ENCODE measurements at places on chromosomes 12 and 14.

DNA sequence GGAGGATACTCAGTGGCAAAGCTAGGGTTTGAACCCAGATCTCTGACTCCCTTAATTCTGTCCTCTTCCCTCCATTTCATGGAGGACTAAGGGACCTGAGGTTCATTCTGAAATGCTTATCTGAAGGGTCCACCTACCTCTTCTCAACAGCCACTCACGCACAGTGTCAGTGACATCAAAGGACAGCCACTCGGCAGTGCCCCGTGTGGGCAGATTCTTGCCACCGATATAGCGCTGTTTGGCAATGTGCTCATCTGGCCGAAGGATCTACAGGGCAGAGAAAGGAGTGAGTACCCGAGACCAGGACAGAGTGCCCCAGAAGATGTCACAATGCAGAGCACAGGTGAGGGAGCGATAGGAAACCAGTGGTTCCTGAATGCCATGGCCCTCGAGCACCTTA, 10.8 kb downstream of the TGFB3 start:
- DNase-seq, result no peak

GRCh38 chr12:99985129-99985570, 414 bp upstream of the ANKS1B start:
- DNase-seq, result no peak

GRCh38 chr14:29587761-29588470, 339.7 kb downstream of the PRKD1 start:
- no peak for DNase-seq

GRCh38 chr14:54344445-54344844, 52.4 kb upstream of the CDKN3 start:
- no peak for DNase-seq

- no peak for DNase-seq
These were observed 48.1 kb downstream of the DAD1 start for GRCh38 chr14:22540811-22541360.

- DNase-seq, result no peak
These were observed 380.1 kb downstream of the EGLN3 start for GRCh38 chr14:33570694-33571310.

DNA sequence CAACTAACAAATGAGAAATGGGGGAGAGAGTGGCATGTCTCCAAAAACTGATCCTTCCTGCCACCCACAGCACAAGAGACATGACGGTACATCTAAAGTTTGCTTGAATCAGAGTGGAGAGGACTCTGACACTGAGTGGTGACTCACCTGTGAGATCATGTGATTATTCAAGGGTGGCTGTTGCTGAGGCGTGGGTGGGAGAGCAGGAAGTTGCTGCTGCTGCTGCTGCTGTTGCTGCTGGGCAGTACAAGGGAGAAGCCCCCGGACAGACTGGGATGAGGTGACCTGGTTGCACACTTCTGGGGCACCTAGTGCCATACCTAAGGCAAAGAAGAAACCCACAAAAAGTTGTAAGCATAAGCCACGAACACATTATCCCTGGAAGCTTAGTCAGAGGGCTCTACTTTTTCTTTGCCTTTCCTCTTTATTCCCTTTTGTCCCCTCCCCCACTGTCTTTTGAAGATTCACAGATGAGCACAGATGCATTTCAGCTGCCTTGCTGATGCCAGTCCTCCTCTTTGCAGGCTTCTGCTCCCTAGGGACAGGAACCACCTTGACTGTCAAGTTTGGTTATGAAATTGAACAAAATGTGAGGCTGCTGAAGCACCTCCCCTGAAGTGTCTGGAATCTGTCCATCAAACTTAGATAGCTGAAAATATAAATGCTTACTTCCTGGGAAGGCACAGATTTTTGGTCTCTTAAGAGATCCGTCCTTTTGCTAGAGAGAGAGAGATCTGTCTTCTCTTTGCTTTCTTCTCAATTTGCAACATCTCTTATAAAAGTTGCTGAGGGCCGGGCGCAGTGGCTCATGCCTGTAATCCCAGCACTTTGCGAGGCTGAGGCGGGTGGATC, 29.4 kb upstream of the STAC3 start:
- peak; percentile 70 for DNase-seq

DNA sequence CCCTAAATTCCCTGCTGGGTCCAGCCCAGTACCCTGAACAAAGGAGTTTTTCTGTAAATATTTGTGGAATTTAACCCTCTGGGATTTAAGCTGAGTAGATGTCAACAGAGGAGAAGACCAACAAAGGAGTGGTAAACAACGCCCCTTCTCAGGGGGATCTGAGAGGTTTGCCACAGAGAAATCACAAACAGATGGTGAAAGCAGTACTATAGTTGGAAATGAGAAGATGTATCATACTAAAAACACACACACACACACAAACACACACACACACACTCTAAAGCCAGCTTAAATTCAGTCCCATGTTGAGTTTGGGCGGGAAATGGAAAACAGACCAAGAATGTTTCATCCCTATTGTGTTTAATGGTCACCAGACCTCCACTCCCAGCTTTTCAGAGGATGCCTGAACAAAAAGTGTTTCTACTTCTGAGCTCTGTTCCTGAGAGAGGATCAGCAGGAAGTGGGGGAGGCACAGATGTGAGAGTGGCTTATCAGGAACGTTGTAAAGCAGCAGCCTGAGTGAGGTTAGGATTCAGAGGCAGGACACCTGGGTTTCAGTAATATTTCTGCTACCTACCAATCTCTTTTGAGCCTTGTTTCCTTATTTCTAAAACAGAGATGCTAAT, 3.2 kb downstream of the BIN2 start:
- DNase-seq, result peak; percentile 56

DNA sequence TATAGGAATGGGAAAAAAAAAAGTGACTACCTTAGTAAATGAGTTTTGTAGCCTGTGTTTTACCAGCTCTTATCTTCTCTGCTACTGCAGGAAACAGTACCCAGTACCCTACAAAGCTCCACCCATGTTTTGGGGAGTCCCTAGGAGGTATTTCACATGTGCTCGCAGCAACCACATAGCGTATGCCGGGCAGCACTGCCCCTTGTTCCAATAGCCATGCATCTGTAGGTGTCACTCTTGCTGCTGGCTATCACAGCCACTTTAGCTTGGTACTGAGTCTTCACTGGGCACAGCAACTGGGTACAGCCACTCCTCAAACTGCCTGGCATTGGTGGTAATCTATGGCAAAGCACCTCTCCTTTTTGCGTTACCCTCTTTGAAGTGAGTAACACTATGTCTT, 2.0 kb upstream of the MDM1 start:
- no peak for DNase-seq

DNA sequence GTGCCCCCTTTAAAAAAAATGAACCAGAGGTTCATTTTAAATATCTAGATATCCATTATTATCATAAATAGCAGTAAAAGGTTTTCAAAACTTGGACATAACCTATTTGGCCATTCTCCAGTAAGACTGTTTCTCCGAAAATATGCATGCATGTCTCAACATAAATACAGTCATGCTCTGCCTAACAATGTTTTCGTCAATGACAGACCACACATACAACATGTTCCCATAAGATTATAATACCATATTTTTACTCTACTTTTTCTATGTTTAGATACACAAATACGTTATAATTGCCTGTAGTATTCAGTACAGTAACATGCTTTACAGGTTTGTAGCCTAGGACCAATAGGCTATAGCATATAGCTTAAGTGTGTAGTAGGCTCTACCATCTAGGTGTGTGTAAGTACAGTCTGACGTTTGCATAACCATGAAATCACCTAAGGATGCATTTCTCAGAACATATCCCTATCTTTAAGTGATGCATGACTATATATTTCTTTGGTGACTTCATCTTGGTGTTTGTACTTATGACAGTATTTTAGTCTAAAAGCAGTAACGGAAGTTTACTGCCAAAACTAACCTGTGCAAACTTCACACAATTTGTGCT, 3.2 kb downstream of the TMEM19 start:
- DNase-seq, result no peak

DNA sequence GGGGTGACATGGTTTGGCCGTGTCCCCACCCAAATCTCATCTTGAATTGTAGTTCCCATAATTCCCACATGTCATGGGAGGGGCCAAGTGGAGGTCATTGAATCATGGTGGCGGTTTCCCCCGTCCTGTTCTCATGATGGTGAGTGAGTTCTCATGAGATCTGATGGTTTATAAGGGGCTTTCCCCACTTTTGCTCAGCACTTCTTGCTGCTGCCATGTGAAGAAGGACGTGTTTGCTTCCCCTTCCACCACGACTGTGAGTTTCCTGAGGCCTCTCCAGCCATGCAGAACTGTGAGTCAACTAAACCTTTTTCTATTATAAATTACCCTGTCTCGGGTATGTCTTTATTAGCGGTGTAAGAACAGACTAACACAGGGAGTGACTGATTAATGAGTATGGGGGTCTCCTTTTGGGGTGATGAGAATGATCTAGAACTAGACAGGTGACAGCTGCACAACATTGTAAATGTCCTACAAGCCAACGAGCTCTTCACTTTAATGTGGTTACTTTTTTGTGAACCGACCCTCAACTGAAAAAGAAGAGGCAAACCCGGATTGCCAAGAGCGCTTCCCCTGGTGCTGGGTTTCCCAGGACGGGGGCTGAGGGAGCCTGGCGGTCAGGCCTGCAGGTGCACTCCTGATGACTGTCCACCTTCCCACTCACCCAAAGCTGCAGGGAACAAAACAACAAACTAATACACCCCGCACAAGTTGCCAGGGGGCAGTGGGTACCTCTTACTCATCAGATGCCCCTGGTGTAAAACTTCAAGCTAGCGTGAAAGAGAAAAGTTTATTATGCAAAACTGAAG, 90.1 kb downstream of the NCOR2 start:
- no peak for DNase-seq

- peak; percentile 51 for DNase-seq
These were observed 1772.0 kb upstream of the FLRT2 start for GRCh38 chr14:83757916-83758315.

DNA sequence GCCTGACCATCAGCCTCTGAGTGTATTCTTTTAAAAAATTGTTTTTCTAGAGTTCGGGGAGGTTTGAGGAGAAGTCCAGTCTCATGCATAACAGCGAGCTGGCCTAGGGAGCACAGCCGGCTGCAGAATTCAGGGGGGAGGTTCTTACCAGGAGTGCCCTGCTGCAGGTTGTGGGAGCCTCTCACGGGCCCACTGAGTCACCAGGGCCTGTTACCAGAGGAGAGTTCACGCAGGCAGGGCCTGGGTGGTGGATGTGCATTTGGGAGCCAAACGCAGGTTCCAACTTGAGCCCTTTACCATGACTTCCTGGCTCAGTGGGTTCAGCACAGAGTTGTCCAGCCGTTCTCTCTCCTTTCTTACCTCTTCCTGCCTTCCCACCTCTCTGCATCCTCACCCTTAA, 14.4 kb downstream of the CD9 start:
- DNase-seq, result no peak

- DNase-seq, result peak; percentile 13
These were observed 43.7 kb downstream of the DDX11 start for GRCh38 chr12:31117203-31118011.

GRCh38 chr12:89477633-89478279, 46.8 kb downstream of the GALNT4 start:
- DNase-seq, result no peak

- DNase-seq, result no peak
These were observed 7.9 kb downstream of the SLC16A7 start for GRCh38 chr12:59603754-59604153.

DNA sequence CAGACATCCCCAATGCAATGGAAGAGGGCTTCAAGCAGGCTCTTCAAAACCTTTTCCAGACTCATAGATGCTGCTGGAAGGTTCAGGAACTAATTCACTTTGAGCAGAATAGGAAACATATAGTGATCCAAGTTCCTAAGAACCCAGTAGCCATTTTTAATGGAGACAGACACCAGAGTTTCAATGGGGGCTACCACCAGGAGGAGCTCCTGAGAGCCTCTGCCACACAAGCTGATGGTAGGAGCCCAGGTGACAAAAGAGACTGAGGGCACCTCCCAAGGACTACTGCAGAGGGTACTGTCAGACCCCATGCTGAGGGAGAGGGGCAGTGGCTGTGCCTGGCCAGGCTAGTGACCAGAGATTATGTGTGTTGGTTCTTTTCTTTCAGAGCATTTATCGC, 45.9 kb downstream of the IFNG start:
- no peak for DNase-seq

DNA sequence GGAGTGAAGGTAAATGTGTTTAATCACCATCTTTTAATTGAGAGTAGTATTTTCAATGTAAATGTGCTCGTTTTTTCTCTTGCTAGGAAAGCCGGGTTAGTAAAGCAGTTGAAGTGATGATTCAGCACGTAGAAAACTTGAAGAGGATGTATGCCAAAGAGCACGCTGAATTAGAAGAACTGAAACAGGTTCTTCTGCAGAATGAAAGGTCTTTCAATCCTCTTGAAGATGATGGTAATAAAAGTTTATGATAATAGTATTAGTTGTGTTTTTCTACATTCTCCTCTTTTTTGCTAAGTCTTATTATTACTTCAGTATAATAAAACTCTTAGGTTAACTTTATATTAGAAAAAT, 93.9 kb downstream of the DNAI7 start:
- no peak for DNase-seq

GRCh38 chr14:51879170-51879569, 18.8 kb downstream of the GNG2 start:
- no peak for DNase-seq

GRCh38 chr12:49264466-49264872, 413 bp upstream of the TUBA1C start:
- DNase-seq, result no peak

DNA sequence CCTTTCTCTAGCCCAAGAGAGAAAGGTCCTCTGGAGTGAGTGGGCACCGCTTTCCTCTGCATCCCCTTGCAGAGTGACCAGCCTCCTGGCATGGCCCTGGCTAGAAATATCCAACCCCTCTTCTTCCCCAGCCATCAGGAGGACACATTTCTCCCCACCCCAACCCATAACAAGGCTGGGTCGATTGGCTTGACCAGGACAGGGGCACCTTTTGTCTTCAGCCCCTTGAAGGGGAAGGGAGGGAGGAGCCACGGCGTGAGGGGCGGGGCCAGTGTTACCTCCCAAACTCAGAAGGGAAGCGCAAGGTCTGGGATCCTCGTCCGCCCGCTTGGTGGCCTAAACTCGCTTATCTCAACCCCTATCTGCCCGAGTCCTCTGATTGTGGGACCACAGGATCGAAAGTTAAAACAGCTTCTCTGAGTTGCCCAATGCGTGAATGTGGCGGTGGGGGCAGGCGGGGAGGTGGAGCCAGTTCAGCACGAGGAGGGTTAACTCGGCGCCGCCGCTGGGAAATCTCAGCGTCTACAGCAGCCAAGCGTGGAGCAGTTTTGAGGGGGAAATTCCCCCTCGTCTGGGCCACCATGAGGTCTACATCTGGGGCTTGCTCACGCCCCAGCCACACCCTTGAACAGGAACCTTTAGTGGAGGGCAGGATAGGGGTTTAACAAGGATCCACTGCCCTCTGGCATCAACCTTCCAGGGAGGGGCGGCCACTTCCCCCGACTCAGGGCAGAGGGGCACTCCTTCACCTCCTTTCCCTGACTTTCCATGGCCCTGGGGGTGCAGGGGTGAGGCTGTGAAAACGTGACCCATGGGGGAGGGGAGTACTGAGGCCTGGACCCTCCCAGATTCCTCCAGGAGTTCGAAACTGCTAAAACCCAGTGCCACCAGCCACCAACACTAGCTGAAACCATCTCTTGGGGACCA, 795 bp downstream of the STAT6 start:
- no peak for DNase-seq

- peak; percentile 78 for DNase-seq
These were observed 211.1 kb upstream of the RGS6 start for GRCh38 chr14:71720978-71721624.

Data from fibroblast of the conjunctiva (primary cell).